ENCODE measurements at places on chromosomes 13 and 19.

GRCh38 chr13:79387853-79388252, 18.2 kb downstream of the RBM26 start:
- DNase-seq = no peak

- peak; percentile 51 for DNase-seq
Measured at GRCh38 chr13:99067159-99067985, 89.5 kb upstream of the DOCK9 start.

- DNase-seq = no peak
Measured at GRCh38 chr19:3167533-3168272, 10.9 kb upstream of the S1PR4 start.

GRCh38 chr19:13018035-13018914, 23.0 kb downstream of the NFIX start:
- no peak for DNase-seq

- no peak for DNase-seq
Measured at GRCh38 chr19:28549680-28550277, 663.2 kb downstream of the UQCRFS1 start.

GRCh38 chr19:58544591-58545285, 874 bp downstream of the TRIM28 start:
- peak; percentile 30 for DNase-seq

GRCh38 chr19:14150041-14150769, 13.8 kb upstream of the ASF1B start:
- no peak for DNase-seq

GRCh38 chr13:111897178-111897845, 169.6 kb upstream of the SOX1 start:
- DNase-seq = no peak

DNA sequence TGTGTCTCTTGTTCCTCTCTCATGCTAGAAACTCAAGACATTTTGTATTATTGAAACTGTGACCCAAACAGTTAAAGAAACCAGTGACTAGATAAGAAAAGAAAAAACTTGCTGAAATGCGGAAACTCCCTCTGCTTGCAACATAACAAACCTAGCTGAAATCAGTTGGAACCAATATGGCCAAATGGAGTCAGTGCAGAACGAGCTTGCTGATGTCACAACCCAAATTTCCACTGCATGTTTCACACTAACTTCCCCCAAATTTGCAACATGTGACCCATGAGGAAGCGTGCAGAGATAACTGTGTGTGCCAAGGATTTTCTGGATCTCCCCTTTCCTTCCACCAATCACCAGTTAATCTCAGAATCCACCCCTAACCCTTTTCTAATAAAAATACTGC, 208.0 kb downstream of the DLEU7 start:
- DNase-seq = no peak

- DNase-seq = peak; percentile 80
Measured at GRCh38 chr13:90485436-90485835, 862.1 kb upstream of the MIR17HG start.

DNA sequence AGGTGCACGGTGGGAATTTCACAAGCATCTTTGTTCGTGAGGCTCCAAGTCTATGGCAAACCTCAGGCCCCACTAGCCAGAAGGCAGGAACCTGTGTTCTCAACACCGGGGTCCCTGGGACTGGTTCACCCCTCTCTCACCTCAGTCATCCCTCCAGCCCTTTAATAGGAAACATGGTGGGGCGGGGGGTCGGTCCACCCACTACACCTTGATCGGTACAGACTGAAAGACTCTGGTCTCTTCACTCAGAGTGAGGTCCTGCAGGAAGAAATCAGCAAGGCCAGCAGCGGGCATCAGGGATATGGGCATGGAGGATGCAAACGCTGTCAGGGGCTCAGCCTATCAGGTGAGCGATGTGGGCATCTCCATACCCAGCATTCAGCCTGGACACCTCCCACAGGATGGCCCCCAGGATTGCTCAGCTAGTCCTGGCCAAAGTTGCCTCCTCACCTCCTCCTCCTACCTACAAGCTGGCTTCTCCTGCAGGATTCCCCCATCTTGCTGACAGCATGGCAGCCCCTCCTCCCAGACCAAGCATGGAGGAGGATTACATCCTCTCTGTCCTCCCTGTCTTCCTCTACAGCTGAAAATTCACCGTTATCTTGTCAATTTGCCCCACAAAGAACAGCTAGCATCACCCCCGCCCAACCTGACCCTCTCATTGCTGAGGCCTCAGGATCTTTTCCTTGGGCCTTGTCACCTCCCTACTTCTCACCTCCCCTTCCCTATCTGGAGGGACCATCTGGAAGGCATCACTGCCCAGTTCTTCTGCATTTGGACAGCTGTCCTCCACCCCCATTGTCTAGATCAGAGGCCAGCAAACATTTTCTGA, 37.3 kb upstream of the CD33 start:
- DNase-seq = no peak

DNA sequence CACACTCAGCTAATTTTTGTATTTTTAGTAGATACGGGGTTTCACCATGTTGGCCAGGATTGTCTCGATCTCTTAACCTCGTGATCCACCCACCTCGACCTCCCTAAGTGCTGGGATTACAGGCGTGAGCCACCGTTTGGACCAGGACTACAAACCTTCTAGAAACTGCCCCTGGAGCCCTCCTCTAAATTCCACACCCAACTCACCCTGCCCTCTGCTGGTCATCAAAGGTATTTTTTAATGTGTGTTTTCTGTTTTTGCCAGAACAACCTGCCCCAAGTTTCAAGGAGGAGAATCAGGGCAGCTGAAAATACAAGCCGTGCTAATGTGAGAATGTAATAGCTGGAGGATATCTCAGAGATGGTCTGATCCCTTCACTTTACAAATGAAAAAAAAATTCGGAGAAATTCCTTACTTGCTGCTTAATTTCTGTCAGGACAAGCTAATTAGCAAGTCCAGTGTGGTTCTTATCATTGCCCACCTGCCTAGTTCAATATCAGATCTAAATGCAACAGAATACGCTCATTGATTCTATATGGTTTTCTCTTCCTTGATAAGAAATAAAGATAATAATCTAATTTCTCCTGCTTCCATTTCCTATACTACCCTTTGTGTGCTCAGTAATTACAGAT, 4.1 kb downstream of the ATP8A2 start:
- DNase-seq = no peak

DNA sequence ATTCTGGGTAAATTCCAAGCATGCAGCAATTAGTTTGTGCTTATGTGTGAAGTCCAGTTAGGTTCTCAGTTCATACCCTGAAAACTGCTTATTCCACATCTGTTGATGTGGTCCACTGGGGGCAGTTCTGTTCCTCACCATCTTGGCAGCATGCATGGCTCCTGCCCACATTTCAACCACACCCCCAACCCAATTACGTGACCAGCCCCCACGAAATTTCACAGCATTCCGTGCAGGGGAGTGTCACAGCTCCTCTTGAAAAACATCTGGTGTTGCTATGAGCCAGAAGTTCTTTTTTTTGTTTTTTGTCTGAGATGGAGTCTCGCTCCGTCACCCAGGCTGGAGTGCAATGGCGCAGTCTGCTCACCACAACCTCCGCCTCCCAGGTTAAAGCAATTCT, 9.1 kb upstream of the ERVK3-1 start:
- DNase-seq = no peak

GRCh38 chr13:99916366-99917103, 55.0 kb downstream of the ZIC5 start:
- DNase-seq = peak; percentile 18

- DNase-seq = no peak
Measured at GRCh38 chr13:95258619-95259194, 42.5 kb downstream of the ABCC4 start.

DNA sequence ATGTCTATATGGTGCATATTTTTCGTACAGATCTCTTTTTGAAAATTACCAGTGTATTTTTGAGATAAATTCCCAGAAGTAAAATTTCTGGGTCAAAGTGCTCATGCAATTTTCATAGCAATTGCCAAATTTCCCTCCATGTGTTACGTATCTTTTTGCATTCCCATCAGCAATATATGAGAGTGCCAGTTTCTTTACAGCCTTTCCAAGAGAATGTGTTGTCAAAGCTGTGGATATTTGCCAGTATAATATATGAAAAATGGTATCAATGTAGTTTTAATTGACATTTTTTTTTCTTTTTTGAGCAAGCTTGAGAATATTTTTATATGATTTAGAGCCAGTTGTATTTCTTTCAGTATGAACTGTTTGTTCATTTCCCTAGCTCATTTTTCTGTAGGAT, 399.0 kb upstream of the KLF12 start:
- no peak for DNase-seq

DNA sequence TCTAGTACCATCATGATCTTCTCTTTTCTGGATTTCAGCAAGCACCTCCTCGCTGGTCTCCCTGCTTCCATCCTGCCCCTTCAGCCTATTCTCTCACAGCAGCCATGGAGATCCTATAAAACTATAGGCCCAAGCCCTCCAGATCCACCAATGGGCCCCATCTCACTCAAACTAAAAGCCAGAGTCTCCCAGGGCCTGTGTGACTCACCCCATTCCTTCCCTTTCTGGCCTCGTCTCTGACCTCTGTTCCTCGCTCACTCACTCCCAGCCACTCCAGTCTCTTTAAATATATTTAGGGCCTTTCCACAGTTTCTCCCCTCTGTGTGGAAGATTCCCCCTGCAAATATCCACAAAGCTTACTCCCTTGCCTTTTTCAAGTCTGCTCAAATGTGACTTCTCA, 89.7 kb downstream of the HSPH1 start:
- no peak for DNase-seq

GRCh38 chr19:11494634-11495285, 10.9 kb downstream of the ZNF653 start:
- DNase-seq = no peak

- DNase-seq = no peak
Measured at GRCh38 chr13:27969082-27969865, at the start of gene CDX2. Gene CDX2 (minus strand): TSS chr13:27969315. CDS start chr13:27969006, 309 bp downstream.

GRCh38 chr19:54464044-54464629, 559 bp upstream of the LENG9 start:
- DNase-seq = peak; percentile 34

DNA sequence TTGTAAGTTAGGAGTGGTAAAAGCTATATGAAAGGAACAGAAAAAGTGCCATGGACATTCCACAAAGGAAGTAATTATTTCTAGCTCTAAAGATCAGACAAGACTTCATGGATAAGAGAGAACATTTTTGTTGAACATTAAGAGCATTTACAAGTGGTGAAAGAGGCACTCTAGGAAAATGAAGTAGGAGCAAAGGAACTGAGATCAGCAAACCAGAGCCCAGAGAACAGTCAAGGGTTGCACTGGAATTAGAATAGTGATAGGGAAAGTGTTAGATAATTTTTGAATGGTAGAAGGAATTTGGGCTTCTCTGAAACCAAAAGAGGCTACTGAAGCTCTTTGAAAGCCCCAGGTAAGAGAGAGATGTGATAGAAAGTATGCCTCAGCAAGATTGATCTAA, 94.1 kb downstream of the COG6 start:
- DNase-seq = no peak

DNA sequence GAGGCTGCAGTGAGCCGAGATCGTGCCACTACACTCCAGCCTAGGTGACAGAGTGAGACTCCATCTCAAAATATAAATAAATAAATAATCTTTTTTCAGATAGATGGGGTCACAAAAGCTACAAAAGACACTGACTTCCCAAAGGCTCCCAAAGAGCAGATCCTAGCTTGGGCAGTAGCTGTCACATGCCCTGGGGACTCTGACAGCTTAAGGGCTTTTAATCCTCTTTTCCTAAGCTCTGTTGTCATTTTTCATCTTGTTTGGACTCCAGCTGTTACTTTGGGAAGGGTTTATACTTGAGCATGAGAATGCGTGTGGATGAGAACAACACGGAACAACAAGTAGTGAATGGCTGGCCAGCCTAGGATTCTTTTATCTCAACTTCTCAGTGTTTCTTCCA, 231.7 kb downstream of the MZT1 start:
- no peak for DNase-seq

- DNase-seq = no peak
Measured at GRCh38 chr13:41682766-41683165, 225.4 kb downstream of the RGCC start.

- DNase-seq = no peak
Measured at GRCh38 chr19:38155453-38155852, 68.6 kb downstream of the DPF1 start.

- no peak for DNase-seq
Measured at GRCh38 chr13:112078879-112079531, 12.1 kb downstream of the SOX1 start.

DNA sequence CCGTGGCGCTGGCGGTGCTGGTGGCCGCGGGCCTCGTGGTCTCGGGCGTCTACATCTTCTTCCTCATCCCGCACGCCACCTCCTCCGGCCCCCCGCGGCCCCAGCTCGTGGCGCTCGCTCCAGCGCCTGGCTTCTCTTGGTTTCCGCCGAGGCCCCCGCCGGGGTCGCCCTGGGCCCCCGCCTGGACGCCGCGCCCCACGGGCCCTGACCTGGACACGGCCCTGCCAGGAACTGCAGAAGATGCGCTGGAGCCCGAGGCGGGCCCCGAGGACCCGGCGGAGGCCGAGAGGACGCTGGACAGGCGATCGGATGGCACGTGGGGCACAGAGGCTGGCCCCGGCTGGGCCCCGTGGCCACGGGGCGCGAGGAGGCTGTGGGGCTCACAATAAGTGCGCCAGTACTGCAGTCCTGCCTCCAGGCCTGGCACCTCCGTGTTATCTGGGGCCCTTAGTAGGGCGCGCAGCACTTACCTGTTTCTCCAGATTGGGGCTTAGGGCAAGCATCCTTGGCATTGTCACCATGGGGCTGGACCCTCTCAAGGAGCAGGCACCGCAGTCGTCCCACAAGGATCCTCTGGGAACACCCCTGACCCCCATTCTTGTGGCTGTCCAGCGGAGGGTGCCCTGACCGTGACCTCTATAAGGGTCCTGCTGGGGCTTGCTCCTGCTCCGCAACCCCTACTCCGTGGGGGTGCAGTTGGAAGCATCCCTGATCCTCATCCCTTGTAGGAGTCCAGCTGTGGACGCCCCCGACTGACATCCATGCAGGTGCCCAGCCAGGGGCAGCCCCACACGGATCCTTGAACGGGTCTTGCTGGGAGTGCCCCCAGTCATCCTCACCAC, 1.5 kb downstream of the RNF225 start:
- DNase-seq = no peak

GRCh38 chr13:98650396-98651107, 73.6 kb upstream of the STK24 start:
- DNase-seq = no peak

- no peak for DNase-seq
Measured at GRCh38 chr19:7738023-7738422, 6.1 kb upstream of the CLEC4G start.

- no peak for DNase-seq
Measured at GRCh38 chr19:5628461-5628860, 5.6 kb downstream of the SAFB start.

- peak; percentile 42 for DNase-seq
Measured at GRCh38 chr19:37506387-37507166, at the start of gene ZNF793. Gene ZNF793 (plus strand): TSS chr19:37506939. CDS start chr19:37523440, 16,501 bp downstream.

DNA sequence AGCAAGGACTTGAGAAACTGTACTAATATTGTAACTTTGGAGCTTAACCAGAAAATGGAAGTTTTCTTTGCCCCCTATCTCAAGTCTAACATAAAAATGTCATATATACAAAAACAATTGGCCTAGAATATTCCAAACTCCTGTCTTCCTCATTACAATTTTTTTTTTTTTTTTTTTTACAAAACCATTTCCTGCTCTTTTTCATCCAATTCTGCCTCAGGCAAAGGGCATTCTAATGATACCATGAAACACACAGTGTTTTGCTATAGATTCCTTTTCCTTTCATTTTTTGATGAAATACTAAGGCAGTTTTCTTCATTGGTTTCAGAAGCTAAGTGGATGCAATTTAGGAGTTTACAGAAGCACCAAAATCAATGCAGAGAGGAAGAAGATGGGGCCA, 119.7 kb downstream of the LHFPL6 start:
- DNase-seq = no peak
